ENCODE measurements at places on chromosomes 6 and 20.

- no peak for DNase-seq
Measured at GRCh38 chr6:140915551-140915950, 1217.2 kb upstream of the GJE1 start.

- DNase-seq = no peak
Measured at GRCh38 chr6:18260448-18261106, 3.8 kb downstream of the DEK start.

- DNase-seq = no peak
Measured at GRCh38 chr6:41156001-41156400, 1.9 kb upstream of the TREML1 start.

DNA sequence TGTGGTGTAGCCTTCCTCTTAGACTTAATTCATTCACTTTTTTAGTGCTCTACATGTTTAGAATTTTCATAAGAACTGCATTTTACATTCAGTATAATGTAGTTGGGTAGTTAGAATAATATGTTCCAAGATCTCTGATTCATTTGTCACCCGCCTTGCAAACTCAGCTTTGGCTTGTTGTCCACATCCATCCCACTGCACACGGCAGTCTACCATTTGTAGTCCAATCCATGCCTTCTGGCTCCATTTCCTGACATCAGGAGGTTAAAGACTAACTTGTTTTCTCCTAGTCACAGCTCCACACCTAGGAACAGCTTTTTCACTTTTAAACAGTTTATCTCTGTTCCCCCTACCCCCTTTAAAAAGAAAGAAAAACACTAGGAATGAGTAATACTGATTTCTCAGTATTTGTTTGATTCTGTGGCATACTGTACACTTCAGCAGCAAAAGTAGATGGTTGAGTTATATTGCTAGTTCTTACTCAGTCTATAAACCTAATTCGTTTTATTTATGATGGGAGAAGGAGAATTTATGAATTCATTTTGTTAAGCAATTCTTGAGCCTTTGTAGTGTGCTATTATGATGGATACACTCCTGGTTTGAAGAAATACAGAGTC, 180.9 kb downstream of the ARID1B start:
- DNase-seq = no peak

- DNase-seq = no peak
Measured at GRCh38 chr20:59482351-59483187, 121.8 kb upstream of the PHACTR3 start.
